ENCODE measurements at places on chromosomes 12 and 14. TPM values are rescaled to one million over a fixed set of nuclear protein-coding genes. Genes with fewer than 3 reads are reported as not detected.

Gene IGF1
- total RNA-seq = not detected

Gene ZFYVE1
- total RNA-seq = 22.8 TPM

GRCh38 chr12:109087250-109087649 is 6.0 kb downstream of the ALKBH2 start:
- peaks cover 62% of the 10 kb centered on the region for H3K36me3 ChIP-seq
- no peak for DNase-seq
- H3K4me1 ChIP-seq = peaks cover 6% of the 10 kb centered on the region
- H3K27me3 ChIP-seq = no peaks in the 10 kb centered on the region
- no peak overlapping the region for H3K27ac ChIP-seq

Gene AKAP3
- total RNA-seq = 1.5 TPM

Gene TMEM63C
- total RNA-seq = 1.2 TPM

DNA sequence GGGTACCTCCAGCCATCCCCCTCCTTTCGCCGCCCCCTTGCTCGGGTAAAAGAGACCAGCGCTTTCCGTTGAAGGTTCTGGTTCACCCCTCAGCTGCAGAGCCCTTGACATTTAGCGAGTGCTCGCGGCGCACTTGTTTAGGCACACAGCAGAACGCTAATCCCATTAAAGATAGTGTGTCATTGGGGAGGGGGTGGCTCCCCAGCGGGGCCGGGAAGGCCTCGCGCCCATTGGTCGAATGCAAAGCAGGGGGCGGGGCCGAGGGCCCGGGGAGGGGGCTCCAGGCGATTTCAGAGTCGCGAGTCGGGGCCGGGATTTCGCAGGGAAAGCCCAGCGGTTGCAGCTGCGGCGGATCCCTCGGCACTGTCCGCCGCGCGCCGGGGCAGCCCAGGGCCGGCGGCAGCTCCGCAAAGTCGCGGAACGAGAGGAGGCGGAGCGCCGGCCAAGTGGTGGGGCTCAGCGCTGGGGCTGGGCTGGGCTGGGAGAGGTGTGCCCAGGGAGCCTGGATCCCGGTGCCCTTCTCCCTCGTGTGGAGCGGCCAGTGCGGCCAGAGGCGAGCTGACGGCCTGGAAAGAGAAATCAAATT is 122.9 kb downstream of the TSPAN9 start:
- no peak overlapping the region for H3K4me3 ChIP-seq
- no peaks in the 10 kb centered on the region for H3K4me1 ChIP-seq
- no peak overlapping the region for H3K27ac ChIP-seq
- H3K36me3 ChIP-seq = no peaks in the 10 kb centered on the region
- DNase-seq = no peak

Gene HOTAIR
- not detected for total RNA-seq

DNA sequence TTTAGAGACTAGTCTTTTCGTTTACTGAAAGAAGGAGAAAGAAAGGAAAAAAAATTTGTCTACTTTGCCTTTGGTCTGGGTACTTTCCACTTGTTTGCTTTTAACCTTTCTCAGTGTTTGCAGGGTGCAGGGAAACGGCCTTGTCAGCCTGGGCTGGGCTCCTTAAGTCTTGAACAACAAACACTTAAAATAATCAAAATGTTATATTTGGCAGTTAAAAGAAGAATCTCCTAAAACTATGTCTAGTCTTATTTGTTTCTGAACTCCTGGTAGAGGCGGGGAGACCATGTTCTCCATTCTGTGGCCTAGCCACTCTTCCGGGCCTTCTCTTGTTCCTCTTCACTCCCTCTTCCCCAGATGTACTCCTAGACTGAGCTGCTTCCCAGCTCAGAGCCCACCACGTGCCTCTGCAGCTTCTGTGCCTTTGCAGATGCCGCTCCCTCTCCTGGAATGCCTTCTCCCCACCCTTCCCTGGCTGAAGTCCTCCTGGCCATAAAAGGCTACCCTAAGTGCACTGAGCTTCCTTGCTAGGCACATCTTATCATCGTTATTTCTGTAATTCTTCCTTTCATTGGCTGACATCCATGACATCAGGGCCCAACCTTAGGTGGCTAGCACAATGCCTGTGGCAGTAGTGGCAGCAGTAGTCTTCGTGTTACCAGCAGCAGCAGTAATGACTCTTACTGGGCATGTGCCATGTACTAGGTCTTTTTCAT is 432.9 kb downstream of the ZFP36L1 start:
- no peaks in the 10 kb centered on the region for H3K36me3 ChIP-seq
- DNase-seq = no peak
- H3K27me3 ChIP-seq = no peaks in the 10 kb centered on the region

DNA sequence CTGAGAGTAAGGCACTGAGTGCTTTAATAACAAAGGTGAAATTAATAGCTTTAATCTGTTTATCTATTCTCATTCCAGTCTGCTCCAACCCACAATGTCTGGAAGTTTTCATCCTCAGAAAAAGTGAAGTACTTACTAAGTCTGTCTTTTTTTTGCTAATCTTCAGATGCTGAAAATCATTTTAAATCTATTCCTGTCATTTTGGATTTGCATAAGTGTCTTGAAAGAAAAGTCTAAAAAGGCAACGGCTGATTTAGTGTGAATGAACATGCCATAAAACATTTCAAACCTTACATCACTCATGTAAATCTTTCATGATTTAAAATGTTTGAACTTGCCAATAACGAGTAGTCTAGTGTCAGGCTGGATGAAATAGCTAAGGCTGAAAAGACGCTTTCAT is 685.6 kb downstream of the RPS29 start:
- H3K4me1 ChIP-seq = no peaks in the 10 kb centered on the region
- H3K27ac ChIP-seq = no peak overlapping the region
- DNase-seq = no peak
- no peaks in the 10 kb centered on the region for H3K27me3 ChIP-seq
- no peak overlapping the region for H3K4me3 ChIP-seq

GRCh38 chr12:52155048-52155868 is 36.6 kb downstream of the KRT80 start:
- no peaks in the 10 kb centered on the region for H3K36me3 ChIP-seq
- H3K27me3 ChIP-seq = no peaks in the 10 kb centered on the region
- H3K27ac ChIP-seq = peak overlapping the region; percentile 30
- no peak for DNase-seq
- no peak overlapping the region for H3K4me3 ChIP-seq
- H3K4me1 ChIP-seq = peaks cover 28% of the 10 kb centered on the region

DNA sequence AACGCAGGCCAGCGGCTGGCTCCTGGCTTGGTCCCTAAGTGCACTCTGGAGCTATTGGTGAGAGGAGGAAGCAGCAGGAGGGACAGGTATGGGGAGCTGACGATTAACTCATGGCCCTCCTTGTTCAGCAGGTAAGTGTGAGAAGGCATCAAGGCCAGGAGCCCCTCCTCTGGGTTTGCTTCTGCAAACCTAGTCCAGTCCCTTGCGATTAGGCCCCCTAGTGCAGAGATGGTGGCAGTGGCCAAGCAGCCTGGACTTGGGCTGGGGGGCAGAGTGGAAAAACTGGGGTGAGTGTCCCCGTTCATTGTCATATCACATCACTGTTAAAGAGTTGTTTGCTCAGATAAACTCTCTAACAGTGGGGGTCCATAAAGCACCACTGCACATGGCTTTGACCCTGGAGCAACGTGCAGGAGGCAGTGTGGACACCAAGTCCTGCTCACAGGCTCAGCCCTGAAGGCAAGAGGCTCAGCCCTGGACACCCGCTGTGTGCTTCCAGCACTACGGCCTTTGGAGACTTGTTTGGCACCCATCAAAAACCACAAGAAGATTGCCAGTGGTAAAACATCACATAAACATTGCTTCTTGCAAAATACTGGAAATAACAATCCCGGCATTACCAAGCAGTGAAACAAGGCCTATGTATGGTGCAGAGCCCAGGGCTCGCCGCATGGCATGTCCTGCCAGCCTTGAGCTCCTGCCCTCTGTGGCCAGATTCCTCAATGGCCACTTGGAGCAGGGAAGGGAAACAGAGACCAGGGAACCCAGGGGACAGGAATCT is 184.3 kb upstream of the RTL1 start:
- no peak overlapping the region for H3K4me3 ChIP-seq
- no peaks in the 10 kb centered on the region for H3K36me3 ChIP-seq
- no peak overlapping the region for H3K27ac ChIP-seq
- H3K27me3 ChIP-seq = no peaks in the 10 kb centered on the region

- no peak overlapping the region for H3K27ac ChIP-seq
- no peaks in the 10 kb centered on the region for H3K27me3 ChIP-seq
- no peak for DNase-seq
- H3K4me3 ChIP-seq = no peak overlapping the region
These were observed 5.0 kb upstream of the C1RL start for GRCh38 chr12:7114008-7114407.

DNA sequence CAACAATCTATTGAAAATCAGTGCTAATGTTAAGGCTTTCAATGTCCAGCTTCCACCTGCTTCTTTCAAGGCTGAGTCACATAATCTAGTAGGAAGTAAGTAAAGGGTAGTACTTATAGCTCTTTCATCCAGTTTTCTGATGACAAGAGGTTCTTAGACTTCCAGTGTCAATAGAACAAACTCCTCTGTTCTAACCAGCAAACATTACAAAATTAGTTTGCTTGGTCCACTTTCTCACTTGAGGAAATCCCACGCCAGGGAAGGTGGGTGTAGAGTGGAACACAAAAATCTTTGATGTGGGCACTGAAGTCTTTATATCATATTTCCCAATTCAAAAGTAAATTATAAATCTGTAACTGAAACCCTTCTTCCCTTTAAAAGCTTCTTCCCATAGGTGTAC is 2.6 kb downstream of the NPC2 start:
- H3K4me3 ChIP-seq = no peak overlapping the region
- DNase-seq = no peak
- peaks cover 39% of the 10 kb centered on the region for H3K4me1 ChIP-seq
- H3K36me3 ChIP-seq = no peaks in the 10 kb centered on the region
- H3K27me3 ChIP-seq = no peaks in the 10 kb centered on the region

DNA sequence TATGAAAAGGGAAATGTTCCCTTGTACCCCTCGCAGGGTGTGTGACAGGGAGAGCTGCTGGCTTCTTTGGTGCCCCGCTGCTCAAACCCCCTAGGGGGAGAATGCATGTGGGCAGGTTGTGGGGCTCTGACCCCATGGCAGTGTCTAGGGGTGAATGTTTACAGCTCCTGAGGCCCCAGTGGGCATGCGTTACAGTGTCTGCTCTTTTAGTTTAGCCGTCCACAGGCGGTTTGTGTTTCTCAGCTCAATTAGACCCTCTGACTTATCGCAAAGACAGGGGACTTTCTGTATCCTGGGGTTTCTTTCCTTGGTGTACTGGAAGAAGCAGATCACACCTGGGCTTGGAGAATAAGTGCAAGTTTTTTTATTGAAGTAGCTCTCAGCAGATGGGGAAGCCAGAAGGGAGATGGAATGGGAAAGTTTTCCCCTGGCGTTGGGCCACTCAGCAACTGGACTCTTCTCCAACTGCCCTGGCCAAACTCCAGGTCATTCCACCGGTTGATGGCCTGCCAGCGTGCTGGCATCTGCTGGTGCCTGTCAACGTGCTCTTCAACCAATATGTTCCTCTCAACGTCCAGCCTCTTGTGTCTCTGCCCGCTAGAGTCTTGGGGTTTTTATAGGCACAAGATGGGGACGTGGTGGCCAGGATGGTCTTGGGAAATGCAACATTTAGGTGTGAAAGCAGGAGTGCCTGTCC is 720.9 kb downstream of the FSCB start:
- H3K27me3 ChIP-seq = no peaks in the 10 kb centered on the region
- no peak overlapping the region for H3K4me3 ChIP-seq
- no peaks in the 10 kb centered on the region for H3K4me1 ChIP-seq
- H3K27ac ChIP-seq = no peak overlapping the region
- H3K36me3 ChIP-seq = no peaks in the 10 kb centered on the region
- no peak for DNase-seq

DNA sequence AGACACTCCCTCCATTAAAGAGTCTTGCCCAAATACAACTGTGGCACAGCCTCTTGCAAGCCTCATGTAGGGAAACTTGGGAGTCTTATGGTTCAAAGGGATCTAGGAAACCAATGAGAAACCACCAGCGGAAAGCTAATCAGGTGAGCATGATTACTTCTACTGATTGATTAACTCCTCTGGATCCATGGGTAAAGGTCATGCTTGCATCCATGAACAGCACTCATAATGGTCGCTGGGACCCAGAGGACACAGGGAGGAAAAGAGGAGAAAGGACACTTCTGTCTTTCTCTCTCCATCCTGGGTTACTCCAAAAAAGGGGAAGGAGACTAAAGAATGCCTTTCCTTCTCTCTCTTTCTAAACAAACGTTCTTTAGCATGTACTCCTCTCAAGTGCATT is 1397.2 kb downstream of the LRFN5 start:
- no peak overlapping the region for H3K4me3 ChIP-seq
- no peak for DNase-seq
- no peak overlapping the region for H3K27ac ChIP-seq

Gene CCDC196
- total RNA-seq = not detected

GRCh38 chr12:4148418-4149056 is 125.0 kb upstream of the CCND2 start:
- peak; percentile 53 for DNase-seq
- peaks cover 74% of the 10 kb centered on the region for H3K4me1 ChIP-seq

- H3K36me3 ChIP-seq = no peaks in the 10 kb centered on the region
- H3K27ac ChIP-seq = no peak overlapping the region
- H3K4me3 ChIP-seq = no peak overlapping the region
- H3K4me1 ChIP-seq = no peaks in the 10 kb centered on the region
These were observed 159.4 kb downstream of the TSPAN9 start for GRCh38 chr12:3236345-3237187.

Gene RHOJ
- total RNA-seq = not detected

- no peak overlapping the region for H3K4me3 ChIP-seq
- H3K4me1 ChIP-seq = peaks cover 14% of the 10 kb centered on the region
- no peak overlapping the region for H3K27ac ChIP-seq
- H3K36me3 ChIP-seq = no peaks in the 10 kb centered on the region
These were observed 15.2 kb downstream of the SCNN1A start for GRCh38 chr12:6360080-6360571.

Gene TDRD9
- total RNA-seq = 0.37 TPM

- no peak for DNase-seq
- H3K4me3 ChIP-seq = no peak overlapping the region
- peaks cover 31% of the 10 kb centered on the region for H3K4me1 ChIP-seq
- H3K27ac ChIP-seq = no peak overlapping the region
- H3K27me3 ChIP-seq = no peaks in the 10 kb centered on the region
- no peaks in the 10 kb centered on the region for H3K36me3 ChIP-seq
These were observed 90.0 kb downstream of the NINJ2 start for GRCh38 chr12:573232-573631.

Gene ASB2
- total RNA-seq = 0.96 TPM

DNA sequence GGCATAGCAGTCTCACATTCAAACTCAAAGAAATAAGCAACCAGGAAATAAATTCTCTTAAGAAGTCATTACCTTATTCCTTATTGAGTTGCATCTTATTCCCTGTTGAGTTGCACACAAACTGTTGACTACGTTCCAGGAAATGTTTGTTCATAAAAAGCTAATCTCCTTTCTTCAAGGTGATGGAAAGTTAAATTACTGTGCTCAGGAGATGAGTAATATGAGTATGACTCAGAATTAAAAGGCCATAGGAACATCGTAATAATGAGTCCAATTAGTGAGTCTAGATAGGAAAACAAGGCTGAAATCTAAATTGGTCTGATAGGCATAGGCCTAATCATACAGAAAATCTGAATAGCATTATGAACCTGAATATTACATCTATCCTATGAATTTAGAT is 203.1 kb downstream of the SLC2A13 start:
- no peak for DNase-seq
- no peak overlapping the region for H3K27ac ChIP-seq
- no peaks in the 10 kb centered on the region for H3K4me1 ChIP-seq
- H3K27me3 ChIP-seq = no peaks in the 10 kb centered on the region
- no peaks in the 10 kb centered on the region for H3K36me3 ChIP-seq
- H3K4me3 ChIP-seq = no peak overlapping the region

Gene HSPB8
- not detected for total RNA-seq
